ENCODE measurements at places on chromosomes 2 and 18.

DNA sequence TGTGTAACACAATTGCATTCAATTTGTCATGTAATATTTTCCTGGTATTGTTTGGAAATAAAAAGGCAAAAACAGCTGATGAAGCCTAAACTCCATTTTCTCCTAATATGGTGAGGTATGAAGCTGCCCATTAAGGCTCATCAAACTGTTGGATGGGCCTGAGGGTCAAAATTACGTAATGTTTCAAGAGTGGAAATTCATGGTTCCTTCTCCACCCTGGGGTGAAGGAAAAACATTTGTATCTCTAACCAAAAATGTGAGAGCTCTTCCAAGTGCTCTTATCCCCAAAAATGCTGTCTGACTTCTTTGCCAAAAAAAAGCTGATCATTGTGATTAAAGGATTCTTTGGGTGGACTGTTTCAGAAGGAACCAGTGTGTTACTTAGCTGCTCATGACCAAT lies 91.8 kb downstream of the ARHGAP28 start:
- no peak for DNase-seq

DNA sequence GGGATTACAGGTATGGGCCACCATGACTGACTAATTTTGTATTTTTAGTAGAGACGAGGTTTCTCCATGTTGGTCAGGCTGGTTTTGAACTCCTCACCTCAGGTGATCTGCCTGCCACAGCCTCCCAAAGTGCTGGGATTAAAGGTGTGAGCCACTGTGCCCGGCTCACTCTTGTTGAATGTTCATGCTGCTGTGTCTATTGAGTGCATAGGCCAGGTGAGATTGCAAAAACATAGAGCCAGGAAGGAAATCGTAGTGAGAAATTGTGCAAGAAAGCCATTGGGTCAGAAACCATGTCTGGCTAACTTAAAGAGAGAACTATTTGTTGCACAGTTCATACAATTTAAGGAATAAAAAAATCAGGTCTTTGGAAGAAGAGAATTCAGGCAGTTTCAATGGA lies 45.5 kb upstream of the FZD5 start:
- no peak for DNase-seq

DNA sequence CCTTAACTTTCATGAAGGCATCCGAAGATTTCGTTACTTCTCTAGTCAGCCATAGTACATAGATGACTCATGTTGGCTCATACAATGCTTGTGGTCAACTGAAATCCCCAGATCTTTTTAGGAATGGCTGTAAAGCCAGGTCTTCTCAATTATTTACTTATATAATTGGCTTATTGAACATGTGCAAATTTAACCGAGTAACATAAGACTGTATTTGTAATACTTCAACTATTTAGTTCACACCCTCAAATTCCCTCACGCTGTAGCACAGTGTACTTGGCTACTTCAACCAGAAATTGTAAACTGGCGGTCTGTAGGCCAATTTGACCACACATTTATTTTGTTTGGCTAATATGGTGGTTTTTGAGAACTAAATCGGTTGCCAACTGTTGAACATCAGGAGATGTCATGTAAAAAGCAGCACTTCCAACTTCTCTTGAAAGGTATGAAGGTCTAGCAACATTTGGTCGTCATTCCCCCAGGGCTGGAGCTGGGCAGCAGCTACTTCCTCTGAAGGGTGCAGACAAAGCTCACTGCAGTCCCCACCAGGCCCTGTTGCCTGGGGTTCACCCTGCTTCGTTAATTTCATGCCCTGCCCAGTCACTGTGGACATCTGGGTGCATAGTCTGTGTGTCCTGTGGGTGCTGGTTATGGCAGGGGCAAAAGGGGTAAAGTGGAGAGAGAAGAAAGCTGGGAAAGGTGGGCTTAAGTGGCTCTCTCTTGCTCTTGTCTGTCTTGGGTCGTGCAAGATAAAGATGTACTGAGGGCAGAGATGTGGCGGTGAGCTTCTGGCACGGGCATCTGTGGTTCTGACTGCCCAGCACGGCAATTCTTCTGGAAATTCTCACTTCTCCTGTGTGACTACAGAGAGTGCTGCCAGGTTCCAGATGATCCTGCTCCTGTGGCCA lies 3.2 kb upstream of the SH3RF3 start:
- DNase-seq: no peak

GRCh38 chr2:118151831-118152230 lies 63.6 kb downstream of the INSIG2 start:
- DNase-seq: no peak

DNA sequence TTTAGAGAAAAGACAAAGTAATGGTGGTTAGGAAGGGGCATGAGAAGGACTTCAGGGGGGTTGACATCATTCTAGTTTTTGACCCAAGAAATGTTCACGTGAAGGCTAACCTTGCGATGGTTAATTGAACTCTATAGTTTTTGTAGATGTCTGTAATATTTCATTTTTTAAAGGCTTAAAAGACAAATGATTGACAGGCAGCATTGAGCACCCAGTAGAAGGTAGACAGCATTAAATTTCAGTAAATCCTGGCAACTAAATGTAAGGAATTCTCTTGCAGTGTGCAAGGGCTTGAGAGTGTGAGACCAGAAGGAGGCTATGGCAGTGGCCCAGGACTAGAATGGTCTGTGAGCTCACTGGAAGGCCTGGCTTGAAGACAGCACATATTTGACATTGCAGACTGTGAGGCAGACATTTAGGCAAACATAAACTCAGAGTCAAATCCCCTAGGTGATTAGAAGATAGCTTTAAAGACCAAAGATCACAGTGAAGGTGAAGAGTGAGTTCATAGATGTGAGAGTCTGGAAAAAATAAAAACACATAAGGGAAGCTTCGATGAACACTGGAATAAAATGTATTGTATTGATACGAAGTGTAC lies 100.1 kb upstream of the MAP4K4 start:
- no peak for DNase-seq

Data from stimulated activated CD8-positive, alpha-beta memory T cell treated with anti-CD3 and anti-CD28 coated beads, Interleukin-15, amount 100 ng/mL, for 48 hours (primary cell).